ENCODE measurements at places on chromosomes 2 and 18.

- DNase-seq = no peak
Measured at GRCh38 chr2:105754011-105754410, 9.3 kb downstream of the NCK2 start.

DNA sequence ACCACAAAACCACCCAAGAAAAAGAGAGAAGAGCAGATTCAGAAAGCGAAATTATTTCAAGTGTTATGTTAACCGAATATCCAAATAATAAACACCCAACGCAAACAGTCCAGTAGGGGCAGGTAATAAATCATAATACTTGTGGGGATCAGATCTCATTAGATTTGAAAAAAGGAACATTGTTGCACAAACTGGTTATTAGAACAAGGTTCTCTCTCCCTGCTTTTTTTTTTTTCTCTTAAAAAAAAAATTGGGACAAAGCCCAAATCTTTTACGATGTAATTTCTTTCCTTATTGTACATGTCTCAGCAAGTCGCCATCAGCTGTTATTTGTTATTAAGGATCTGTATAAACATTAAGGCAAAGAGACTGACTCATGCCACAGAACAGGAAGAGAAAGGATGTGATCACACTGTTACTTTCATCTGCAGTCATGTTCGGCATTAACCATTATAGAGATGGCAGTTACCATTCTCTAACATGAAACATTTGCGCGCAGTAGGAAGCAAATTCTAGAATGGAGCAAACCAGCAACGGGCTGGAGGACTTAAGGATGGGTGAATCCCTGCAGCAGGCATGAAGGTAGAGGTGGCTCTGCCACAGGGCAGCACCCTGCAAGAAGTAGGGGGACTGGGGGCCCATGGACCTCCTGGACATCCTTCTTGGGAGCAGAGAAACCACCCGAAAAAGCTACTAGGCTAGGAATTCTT is 42.0 kb downstream of the EPHA4 start:
- no peak for DNase-seq

DNA sequence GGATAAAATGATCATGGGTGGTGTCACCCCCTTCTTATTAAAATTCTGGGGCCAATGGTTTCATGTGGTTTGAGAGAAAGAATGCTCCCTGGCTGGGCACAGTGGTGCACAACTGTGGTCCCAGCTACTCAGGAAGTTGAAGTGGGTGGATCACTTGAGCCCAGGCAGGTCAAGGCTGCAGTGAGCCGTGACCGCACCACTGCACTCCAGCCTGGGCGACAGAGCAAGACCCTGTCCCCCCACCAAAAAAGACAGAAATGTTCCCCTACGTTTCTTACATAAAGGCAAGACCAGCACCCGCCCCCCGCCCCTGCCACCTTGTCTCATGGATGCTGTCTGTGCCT is 53.0 kb upstream of the ID2 start:
- no peak for DNase-seq

GRCh38 chr18:49802623-49803022 is 10.7 kb downstream of the ACAA2 start:
- DNase-seq = no peak

DNA sequence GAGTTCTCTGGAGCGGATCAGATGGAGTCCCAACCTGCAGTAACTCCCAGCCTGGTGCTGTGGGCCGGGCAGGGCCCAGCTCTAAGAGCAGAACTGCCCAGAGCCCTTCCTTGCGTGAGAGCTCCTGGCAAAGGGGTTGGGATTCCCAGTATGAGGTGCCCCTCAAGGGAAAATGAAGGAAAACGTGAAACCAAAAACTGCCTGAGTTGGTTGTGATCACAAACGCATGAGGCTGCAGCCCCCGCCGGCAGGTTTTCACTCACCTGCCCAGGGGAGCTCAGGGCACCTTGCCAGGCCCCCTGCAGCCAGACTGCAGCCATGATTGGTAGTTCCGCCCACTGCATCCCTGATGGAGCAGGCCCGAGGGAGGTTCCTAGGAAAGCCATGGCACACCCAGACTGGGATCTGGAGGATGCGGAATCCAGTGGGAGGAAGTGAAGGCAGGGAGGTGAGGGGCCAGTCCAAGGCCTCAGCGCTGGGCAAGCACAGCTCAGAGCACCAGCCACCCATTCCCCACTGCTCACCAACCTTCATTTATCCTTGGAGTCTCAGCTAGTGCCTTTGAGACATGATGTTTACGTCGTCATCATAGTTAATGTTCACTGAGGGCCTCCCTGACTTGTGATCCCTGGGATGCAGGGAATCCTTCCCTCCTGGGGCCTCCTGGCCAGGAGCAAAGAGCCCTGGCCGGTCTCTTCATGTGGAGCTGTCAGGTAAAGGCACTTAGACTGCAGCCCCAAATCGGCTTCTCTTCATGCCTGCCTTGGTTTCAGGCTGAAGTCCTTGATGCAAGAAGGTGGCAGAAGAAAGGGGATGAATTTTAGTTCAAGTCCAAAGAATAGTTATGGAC is 103.2 kb downstream of the INHBB start:
- no peak for DNase-seq

- DNase-seq = no peak
Measured at GRCh38 chr2:237388036-237388435, 25.9 kb downstream of the COL6A3 start.
